Smooth muscle cell of the pulmonary artery (primary cell): ENCODE measurements at places on chromosomes 1 and 21. TPM values are rescaled to one million over a fixed set of nuclear protein-coding genes. Genes with fewer than 3 reads are reported as not detected.

LZIC gene
- total RNA-seq: 28.8 and 32.4 TPM in 2 replicates

ITLN2 gene
- total RNA-seq: 0.52 and 0.69 TPM in 2 replicates

VHLL gene
- 0.13 and 0.92 TPM in 2 replicates for total RNA-seq

OPRD1 gene
- under 0.01 and 0.13 TPM in 2 replicates for total RNA-seq

RAB25 gene
- not detected in 2 replicates for total RNA-seq

MNDA gene
- not detected in 2 replicates for total RNA-seq

SCP2 gene
- total RNA-seq: 136 and 137 TPM in 2 replicates

GPR3 gene
- 0.20 and 0.50 TPM in 2 replicates for total RNA-seq

PACC1 gene
- 9.8 and 17.1 TPM in 2 replicates for total RNA-seq

LHX8 gene
- total RNA-seq: not detected in 2 replicates

HSD11B1 gene
- 3.3 and 9.6 TPM in 2 replicates for total RNA-seq

DDOST gene
- 424 and 493 TPM in 2 replicates for total RNA-seq

HSD17B7 gene
- 19.5 and 19.8 TPM in 2 replicates for total RNA-seq

PKP1 gene
- 0.13 and 0.30 TPM in 2 replicates for total RNA-seq

CFAP74 gene
- total RNA-seq: not detected in 2 replicates

PRELP gene
- 2.5 and 10.8 TPM in 2 replicates for total RNA-seq

S100A7 gene
- total RNA-seq: not detected in 2 replicates

FCN3 gene
- total RNA-seq: not detected in 2 replicates

SLC35F3 gene
- total RNA-seq: 0.23 TPM in 1 of 2 replicates, not detected in the other

CRNN gene
- not detected in 2 replicates for total RNA-seq

LPAR3 gene
- total RNA-seq: 0.26 and 2.2 TPM in 2 replicates

ATAD3B gene
- 5.7 and 21.3 TPM in 2 replicates for total RNA-seq

ALPL gene
- total RNA-seq: 0.36 and 2.1 TPM in 2 replicates

SIPA1L2 gene
- 5.0 and 6.9 TPM in 2 replicates for total RNA-seq
